ENCODE measurements at places on chromosomes 4 and X.

GRCh38 chr4:146029939-146030710, 91.5 kb upstream of the ZNF827 start:
- no peak for DNase-seq

DNA sequence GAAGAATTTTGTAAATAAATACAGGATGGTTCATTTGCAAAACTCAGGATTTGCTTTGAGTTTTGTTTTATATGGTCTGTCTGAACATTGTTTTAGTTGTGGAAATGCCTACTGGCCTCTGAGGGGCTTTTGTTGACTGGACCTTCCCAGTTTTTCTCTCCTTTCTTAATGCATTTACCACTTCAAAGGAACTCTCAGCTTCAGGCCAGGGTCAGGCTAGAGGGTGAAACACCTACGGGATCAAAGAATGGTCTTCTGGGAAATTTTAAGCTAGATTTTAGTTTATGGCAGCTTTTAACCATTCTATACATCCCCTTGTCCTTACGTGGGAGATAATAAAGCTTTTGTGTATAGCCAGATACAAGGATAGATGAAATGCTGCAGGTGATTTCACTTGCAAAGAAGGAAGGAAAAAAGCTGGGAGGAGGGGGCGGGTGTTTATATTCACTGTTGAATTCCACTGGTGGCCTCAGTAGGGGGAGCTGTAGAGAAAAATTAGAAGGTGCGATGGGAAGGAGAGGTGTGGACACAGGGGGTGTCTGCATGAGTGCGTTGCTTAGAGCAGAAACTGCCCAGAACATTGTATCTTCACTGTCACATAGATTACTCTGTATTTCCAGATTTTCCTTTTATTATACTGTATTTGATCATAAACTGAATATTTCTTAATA, 151.8 kb downstream of the TSPAN5 start:
- DNase-seq: no peak

GRCh38 chrX:9205599-9206223, 171.8 kb upstream of the FAM9B start:
- DNase-seq: no peak

DNA sequence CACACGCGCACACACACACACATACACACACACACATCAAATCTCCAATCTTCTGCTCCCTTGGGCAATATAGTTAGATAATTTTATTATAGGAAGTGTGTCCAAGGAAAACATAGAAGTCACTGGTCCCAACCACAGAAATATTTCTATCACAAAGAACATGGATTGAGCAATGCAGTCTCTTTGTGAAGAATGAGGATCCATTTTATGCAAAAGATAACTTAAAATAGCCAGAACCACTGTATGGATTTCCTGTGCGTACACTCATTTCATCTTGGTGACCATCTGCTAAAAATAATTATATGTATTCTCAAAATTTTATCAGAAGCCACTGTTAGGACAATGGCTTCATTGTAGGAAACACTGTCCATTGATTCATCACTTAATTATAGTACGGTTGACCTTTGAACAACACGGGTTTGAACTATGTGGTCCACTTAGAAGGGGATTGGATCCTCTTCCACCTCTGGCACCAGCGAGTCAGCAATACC, 169.6 kb upstream of the MXRA5 start:
- DNase-seq: peak; percentile 91

DNA sequence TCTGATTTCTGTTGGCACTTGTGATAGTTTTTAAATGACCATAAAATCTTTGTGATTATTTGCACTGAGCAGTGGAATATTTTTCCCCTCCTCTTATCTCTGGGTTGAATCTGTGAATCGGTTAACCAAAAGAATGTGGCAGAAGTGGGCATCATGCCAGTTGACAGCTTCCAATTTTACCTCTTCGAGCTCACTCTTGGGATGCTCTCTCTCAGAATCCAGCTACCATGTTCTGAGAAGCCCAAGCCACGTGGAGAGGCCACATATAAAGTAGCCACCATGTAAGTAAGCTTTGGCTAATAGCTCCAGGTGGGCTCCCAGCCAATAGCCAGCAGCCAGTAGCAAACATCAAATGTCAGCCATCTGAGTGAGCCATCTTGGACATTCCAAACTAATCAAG, 12.9 kb upstream of the WDR19 start:
- no peak for DNase-seq

GRCh38 chr4:155954939-155955338, 1.3 kb upstream of the CTSO start:
- DNase-seq: no peak

GRCh38 chrX:23478561-23478960, 143.9 kb downstream of the PTCHD1 start:
- no peak for DNase-seq

DNA sequence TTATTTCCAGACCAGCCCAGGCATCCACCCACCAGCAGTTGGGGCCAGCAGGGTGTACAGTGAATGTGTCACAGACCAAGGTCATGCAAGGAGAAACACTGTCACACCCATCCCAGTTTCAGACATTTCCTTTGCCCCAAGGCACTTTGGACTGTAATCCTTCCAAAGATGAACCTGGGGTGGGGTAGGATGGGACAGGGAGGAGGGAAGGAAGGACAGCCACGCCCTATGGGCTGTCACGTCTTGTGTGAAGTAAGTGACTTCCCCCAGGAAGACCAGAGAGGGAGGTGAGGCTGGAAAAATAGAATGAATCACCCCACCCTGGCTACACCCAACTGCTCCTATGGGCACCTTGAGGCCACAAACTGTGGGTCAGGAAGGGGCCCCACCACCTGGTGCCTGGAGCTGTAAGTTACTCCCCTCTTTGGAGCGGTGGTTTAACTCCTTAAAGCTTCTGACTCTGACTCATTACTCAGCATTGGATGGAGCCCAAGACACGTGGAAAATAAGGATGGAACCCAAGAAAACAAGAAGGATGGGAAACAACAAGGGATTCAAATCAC, 349.9 kb upstream of the KLF3 start:
- DNase-seq: peak; percentile 55

- DNase-seq: no peak
These were observed 17.2 kb upstream of the GTPBP6 start for GRCh38 chrX:335758-336155.

DNA sequence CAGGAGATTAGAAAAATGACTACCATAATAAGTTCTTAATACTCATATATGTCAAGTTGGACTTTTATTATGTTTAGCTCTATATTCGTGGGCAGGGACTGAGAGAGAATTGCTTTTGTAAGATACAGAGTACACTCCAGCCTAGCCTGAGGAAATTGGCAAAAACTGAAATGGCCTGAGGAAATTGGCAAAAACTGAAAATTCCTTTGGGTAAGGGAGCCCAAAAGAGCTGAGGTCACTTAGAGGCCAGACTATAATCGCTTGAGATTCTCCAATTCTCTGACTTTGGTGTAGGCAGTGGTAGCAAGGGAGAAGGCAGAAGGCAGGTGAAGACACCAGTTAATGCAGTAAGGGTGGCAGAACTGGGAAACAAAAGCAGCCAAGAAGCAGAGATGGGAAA, 124.5 kb upstream of the HCCS start:
- DNase-seq: no peak

DNA sequence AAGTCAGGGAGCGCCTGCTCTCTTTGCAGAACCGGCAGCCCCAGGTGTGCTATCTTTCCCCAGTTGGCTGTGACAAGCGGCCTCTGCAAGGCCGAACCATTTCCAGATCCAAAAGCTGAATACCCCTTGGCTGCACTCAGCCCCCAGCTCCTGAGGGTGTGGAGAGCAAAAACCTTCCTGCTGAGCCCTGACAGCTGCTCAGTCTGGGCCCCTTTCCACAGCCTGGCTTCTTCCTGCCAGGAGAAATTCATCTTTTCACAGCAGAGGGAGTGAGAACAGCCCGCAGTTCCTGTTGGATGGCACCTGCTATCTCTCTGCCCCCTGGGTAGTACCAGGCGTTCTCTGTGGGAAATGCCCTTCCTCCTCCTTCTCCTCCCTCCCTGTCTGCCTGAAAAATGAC, 78.4 kb downstream of the DRD5 start:
- DNase-seq: no peak

GRCh38 chrX:47206316-47206715, 12.2 kb upstream of the CDK16 start:
- no peak for DNase-seq

DNA sequence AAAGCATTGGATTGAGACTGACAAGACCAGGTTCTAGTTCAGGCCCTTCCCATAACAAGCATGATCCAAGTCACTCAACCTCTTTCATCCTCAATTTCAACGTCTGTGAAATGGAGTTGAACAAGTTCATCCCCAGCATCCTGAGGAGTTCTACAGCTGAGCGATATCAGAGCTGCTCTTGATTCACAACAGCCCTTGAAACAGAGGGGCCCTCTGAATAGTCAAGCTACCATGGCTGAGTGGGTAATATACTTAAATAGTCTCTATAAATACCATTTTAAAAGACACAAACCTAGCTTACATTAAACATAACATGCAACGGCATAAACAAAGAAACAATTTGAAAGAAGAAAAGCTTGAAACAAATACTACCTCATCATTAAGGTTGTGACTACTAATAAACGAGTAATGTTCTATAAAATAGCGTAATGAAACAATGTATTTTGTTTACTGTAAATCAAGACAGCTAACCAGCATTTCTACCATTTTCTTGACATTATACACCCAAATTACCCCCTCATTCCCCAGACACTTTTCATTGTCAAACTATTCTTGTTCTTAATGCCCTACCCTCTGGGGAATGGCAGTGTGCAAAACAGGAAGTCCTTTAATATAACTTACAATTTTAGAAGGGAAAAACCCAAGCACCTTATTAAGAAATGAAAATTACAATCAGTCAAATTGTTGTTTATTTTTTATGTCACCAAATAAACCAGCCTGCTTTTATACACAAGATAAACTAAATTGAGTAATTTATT, 202.3 kb downstream of the PARM1 start:
- no peak for DNase-seq

GRCh38 chr4:116015062-116015461, 901.6 kb upstream of the NDST4 start:
- no peak for DNase-seq

DNA sequence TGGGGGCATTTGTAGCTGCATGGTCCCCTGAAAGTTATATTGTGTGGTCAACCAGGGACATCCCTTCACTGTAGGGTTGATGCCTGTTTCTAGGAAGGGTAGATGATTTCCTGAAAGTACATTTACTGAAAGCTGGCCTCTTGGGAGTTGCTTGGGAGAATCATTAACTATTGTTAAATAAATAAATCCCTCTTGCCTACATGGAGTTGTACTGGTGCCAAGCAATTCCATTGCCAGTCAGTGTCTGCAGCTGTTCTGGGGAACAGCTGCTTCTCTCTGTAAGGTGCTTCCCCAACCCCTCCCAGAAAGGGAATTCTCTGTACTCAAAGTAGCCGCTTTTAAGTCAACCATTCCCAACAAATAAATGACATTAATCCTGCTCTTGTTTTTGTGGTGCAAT, 51.1 kb downstream of the C4orf51 start:
- DNase-seq: no peak

DNA sequence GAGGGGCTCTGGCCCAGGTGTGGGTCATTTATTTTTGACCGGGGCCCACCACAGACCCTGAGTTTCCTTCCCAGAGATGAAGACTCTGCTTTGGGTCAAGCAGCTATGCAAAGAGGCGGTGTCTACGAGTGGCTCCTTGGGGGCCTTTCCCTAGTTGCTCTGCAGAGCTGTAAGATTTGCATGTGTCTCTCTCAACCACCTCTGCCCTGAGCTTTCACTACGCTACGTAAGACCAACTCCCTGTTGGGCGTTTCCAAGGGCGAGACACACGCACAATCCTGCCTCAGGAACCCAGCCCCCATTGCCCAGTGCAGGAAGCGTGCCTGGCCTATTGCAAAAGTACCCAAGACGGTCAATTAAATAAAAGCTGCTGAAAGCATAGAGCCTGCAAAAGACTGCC, 10.0 kb upstream of the ANOS1 start:
- no peak for DNase-seq

GRCh38 chrX:15758140-15758539, 20.1 kb downstream of the CA5B start:
- DNase-seq: no peak

DNA sequence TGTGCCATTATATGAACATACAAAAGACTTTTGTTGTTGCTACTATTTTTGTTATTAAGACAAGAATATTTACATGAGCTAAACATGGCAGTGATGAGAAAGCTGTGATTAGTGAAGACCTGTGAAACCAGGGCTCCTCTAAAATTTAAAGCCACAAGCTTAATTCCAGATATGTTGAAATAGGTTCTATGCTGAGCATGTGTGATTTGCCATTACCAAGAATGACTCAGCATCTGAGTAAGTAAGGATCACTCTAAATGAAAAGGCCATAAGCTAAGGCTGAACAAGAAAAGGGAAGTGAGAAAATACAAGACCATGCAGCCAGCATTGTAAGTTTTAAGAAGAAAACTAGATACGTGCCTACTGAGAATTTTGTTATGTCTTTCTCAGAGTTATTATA, 75.9 kb upstream of the CAMK2D start:
- DNase-seq: peak; percentile 24

DNA sequence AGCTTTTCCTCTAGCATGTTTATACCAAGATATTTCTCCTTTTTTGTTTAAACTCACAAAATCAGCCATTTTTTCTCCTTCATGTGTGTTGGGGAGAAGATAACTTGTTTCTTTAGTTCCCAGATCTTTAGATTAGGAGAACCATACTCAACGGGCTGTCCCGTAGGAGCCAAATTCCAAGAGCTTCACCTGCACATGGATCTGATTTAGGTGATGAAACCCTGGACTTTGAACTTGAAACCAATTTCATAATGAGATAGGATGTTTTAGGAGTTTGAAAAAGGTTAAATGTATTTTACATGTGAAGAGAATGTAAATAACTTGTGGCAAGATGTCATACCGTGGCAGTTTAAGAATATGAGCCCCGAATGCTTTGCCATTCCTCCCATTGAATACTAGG, 280.0 kb upstream of the PCDH18 start:
- no peak for DNase-seq

DNA sequence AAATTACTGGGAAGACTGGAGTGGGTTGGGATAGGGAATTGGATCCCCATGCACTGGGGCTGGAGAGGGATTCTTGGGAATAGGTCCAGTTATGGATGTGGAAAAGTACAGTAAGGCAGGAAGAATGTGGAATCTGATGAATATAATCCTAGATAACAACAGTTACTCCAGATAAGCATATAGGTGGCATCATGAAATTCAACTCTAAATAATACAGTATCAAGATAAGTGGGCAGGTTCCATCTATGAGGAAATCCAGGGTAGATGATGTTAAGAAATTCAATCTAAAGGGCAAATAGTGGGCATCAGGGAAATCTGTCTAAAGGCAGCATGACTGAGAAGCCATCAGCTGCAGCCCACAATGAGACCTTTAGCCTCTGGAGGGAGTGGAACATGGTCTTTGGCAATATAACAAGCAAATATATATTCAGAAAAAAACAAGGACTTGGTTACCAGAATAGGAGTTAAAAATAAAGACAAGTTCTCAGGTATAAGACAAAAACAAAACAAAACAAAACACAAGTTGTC, 1.2 kb downstream of the DTHD1 start:
- no peak for DNase-seq

DNA sequence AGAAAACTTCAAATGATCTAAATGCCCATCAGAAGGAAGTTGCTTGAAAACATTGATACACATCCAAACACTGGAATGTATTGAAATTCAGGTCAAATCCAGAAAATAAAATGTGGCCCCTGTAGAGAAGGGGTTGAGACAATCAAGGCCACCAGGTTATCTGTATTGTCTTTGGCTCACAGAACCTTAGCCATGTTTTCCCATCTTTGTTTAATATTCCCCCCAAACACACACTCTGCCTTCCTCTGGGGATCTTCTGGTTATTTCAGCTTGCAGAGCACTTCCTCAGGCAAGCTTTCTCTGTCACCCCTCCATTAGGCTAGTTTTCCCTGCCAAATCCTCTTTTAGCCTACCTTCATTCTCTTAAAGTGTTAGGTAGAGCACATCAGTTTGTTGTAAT, 30.5 kb downstream of the PAGE2 start:
- DNase-seq: no peak
